ENCODE measurements at places on chromosomes 5 and 9.

DNA sequence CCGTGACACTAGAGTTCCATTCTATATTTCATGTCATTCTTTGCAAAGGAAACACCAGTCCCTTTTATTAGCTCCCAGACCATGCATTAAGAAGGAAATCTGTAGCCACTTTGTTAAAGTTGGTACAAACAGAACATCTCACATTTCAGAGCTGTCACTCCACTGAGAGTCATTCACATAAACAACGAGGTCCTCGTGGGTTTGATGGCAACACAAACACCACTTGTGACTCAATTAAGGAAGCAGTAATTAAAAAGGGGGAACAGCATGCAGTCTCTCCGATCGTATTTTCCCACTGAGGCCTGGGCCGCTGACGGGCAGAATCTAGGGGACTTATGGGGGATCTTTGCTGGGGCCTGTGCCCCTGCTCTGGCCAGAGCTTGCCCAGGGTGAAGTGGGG lies 94.2 kb upstream of the ZNF618 start:
- DNase-seq = no peak

- no peak for DNase-seq
Measured at GRCh38 chr5:178398901-178399700, 166.5 kb upstream of the PHYKPL start.

DNA sequence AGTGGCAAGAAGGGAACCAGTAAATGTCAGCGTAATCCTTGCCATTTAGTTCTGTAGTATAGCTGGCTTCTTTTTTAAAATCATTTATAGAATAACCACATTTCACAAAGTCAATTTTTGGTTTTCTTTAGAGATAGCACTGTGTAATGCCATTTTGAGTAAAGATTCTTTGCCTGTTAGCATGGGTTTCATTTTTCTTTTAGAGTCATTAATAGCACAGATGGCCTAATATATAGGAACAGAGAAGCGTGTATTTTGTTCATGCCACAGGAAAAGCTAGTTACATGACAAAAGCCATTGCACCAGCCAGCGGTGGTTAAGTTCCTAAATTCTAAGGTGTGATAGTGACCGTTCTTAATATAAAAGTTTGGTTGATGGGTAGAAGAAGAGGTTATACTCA lies 1363.9 kb downstream of the MAT2B start:
- no peak for DNase-seq

DNA sequence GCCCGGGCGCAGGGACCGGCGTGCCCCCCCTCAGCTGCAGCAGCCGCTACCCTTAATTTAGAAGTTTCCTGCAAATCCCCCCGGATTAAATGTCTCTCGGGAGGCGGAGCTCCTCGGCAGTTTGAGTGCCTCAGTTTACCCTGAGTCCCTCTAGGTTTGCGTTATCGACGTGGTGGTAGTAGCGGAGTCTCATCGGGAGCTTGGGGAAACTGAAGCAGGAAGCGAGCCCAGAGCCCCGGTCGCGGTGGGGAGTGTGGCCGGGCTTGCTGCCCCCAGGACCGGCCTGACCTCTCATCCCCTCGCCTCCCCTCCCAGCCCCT lies 529 bp upstream of the TPM2 start:
- no peak for DNase-seq

DNA sequence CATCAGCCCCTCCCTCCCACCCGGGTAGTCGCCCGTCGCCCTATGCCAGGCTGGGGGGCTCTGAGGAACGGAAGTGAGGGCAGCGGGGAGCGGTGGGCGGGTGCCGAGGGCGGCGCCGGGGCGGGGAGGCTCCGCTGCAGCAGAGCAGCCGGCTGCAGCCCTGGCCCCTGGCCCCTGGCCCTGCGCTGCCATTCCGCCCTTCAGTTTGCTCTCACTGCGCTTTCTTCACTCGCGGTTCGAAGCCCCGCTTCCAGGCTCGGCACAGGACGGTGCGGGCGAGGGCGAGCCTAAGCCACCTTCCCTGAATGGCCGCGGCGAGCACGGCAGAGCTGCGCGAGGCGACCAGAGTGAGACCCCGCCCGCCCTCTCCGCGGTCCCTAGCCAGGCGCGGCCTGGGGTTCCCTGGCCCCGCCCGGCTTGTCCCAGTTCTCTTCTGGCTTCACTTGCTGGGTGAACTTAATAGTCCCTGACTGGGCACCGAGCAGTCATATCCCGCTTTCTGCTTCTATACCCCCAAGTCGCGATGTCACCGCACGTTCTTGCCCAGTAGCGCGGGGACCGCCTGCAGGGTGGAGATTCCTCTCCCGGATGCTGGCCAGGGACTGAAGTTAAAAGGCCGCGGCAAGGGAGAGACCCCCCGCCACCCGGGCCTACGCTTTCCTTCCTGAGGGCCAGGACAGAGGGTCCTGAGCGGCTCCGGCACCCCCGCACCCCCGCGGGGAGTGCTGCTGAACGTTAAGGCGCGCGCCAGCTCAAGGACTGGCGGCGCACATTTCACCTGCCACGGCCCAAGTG lies 623 bp upstream of the TRIM36 start:
- peak; percentile 38 for DNase-seq

- no peak for DNase-seq
Measured at GRCh38 chr5:3601061-3601710, 5.6 kb downstream of the IRX1 start.

- DNase-seq = no peak
Measured at GRCh38 chr5:20680718-20681302, 692.8 kb upstream of the CDH18 start.

- DNase-seq = no peak
Measured at GRCh38 chr5:170809551-170809950, 26.0 kb downstream of the GABRP start.
